ENCODE measurements at places on chromosomes 5 and 9.

GRCh38 chr9:3957306-3957705 is 342.6 kb downstream of the GLIS3 start:
- DNase-seq = no peak

- peak; percentile 52 for DNase-seq
These were observed 180.0 kb upstream of the IL12B start for GRCh38 chr5:159510282-159510681.

DNA sequence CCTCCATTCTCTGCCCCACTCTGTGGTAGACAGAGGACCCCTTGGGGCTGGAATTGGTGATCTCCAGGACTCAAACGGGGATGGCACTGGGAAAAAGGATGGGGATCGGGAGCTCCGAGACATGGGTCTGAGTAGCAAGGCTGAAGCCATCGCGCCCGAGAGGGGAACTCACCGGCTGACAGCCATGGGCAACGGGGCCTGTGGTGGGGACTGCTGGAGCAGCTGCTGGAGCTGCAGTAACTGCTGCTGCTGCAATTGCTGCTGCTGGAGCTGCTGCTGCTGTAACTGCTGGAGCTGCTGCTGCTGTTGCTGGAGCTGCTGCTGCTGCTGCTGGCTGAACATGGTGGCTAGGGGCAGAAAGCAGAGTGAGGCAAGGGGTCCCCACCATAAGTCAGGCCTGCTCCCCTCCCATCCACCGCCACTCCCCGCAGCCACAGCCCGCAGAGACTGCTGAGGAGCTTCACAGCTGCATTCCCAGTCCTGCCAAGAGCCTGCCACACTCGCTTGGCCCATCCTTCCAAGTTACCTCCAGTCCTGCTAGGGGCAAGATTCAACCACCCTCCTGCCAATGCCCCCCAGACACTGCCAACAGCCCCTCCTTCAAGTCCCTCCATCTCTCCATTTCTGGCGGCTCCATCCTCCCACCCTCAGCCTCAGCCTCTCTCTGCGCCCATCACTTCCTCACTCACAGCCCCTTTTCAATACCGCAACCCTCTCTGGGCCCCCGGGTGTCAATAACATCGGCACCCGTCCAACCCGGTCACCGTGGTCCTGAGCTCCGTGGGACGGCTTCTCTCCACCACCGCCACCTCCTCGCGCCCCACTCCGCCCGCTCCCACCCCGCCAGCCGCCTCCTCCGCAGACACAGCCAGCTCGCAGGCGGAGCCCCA is 611 bp downstream of the CIZ1 start:
- no peak for DNase-seq

GRCh38 chr5:95690333-95690732 is 7.5 kb upstream of the SPATA9 start:
- DNase-seq = no peak

DNA sequence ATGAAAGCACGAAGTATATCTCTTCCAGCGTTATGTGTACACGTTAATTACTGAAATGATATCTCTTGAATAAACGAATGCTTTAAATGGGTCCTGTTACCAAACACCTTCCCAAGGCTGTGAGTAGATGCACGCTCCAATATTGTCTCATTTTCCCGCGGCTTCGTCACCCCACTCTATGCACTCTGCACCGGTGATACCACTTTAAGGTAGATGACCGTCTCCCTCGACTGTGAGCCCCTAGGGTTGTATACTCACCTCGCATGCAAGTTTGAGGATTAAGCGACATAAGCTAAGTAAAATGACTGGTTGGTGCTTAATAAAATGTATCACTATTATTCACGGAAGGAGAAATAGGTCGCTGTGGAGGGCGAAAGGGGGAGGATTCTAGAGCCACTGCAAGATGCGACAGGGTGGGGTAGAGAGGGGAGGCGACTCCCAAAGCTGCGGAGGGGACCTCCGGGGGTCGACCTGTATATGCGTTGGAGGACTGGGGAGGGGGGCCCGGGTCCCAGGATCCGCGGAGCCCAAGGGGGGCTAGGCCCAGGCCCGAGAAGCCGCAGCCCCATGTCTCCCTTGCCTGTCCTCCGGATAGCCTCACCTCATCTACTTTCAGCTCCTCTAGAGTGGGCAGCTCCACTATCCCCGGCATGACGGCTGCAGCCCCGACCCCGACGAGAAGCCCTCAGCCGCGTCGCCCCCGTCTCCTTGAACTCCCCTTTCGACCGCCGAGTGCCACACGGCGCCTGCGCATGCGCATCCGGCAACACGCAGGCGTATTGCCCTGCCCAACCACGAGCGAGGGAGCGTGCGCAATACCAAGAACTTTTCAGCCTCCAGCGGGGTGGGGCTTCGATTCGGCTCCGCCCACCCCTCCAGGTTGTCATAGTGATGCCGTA is at the start of the genes MORN5 and NDUFA8:
MORN5 (plus strand) TSS at position 883 of the 899 bp plus-strand sequence. CDS start 65 bp downstream, outside the sequence.
NDUFA8 (minus strand) TSS at position 754 of the 899 bp plus-strand sequence; CDS start at position 652, 102 bp downstream.
- DNase-seq = peak; percentile 94

DNA sequence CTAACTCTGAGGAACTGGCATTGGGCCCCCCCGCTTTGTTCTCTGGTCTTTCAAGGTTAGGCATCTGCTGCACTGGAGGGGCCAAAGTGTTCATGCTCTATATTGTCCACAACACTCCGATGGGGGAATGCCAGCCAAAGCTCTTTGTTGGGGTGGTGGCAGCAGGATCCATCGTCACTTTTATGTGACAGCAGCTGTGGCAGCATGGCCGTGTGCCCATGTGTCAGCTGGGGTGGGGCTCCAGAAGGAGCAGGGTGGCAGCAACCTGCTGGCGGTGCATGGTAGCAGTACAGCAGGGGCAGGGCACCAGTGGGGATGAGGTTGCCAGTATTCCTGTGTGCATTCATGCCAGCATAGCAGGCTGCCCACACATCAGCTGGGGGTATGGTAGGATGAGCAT is 28.2 kb downstream of the ITGA2 start:
- DNase-seq = no peak

- no peak for DNase-seq
These were observed 56.8 kb downstream of the SEMA4D start for GRCh38 chr9:89440951-89441654.

GRCh38 chr5:43661102-43661501 is 58.1 kb downstream of the NNT start:
- peak; percentile 72 for DNase-seq

DNA sequence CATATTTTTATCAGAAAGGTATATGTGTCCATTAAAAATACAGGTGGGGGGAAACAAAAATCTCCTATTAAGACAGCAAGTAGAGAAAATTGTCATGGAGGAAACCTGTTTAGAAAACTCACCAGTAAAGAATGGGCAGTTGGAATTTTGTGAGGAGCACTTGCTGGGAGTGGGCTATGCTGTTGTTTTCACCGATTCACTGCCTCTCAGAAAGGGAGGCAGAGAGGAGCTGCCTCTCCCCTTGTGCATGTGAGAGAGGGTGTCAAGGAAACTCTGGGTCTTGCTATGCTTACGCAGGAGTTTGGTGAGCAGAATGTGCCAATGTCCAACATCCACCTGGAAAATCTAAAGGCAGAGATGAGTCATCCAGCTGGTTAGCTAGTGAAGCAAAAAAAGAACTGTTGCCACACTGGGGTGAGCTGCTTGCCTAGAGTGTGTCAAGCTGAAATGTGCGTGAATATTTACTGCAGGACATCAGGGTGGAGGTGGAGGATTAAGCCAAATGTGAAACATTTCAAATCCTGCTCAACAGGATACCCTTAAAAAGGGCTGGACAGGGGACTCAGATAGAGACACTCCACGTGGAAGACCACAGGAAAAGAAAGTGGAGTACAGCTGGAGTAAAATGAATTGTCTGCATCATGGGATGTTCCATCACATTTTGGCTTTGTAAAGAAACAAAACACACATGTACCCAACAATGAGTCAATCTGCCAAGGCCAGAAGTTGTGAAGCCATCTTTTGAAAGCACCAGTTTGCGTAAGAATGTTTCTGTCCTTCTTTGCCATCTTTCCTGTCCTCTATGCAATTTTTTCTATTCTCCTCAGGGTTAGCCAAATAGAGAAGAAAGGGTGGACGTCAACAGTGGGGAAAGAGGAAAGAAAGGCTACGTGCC is 449.7 kb upstream of the MPDZ start:
- DNase-seq = peak; percentile 69

DNA sequence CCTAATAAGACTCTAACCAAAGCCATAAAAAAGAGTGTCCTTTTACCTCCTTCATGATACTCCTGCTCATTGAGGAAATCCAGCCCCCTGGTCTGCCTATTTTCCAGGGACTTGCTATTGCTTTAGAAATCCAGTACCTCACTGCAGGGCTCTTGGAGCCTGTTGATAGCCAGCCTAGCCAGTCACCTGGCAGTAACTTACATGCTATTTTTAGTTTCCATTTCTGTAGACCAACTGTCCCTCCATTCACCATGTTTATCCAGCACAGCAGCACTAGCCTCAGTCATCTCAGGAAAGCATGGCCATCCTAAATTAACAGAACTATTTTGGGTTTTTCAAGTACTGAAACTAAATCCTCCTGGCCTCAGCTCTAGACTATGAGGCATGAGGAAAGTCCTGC is 91.5 kb upstream of the PHF24 start:
- DNase-seq = no peak

- no peak for DNase-seq
These were observed 17.1 kb upstream of the NOTCH1 start for GRCh38 chr9:136562746-136563495.

- DNase-seq = no peak
These were observed 51.1 kb upstream of the ATP10B start for GRCh38 chr5:160903076-160903475.

DNA sequence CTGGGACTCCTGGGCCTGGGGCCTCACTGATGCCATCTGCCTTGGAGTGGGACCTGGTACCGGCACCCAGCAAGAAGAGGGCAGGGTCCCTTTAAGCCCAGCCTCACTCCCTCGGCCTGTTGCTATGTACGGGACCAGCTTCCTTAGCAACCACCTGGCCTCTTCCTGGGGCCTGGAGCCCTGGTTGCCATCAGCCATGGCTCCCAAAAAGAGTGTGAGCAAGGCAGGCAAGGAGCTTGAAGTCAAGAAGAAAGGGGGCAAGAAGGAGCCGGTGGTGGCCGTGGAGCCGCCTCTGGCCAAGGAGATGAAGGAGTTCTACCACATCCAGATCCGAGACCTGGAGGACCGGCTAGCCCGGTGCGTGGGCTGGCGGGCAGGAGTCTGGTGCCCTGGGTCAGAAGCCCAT is at the start of gene CFAP157:
CFAP157 (plus strand) TSS at position 153 of the 406 bp plus-strand sequence; CDS start at position 197, 44 bp downstream.
- DNase-seq = no peak

- DNase-seq = peak; percentile 43
These were observed 6.1 kb downstream of the ST6GALNAC4 start for GRCh38 chr9:127910613-127911205.

GRCh38 chr5:140690376-140690932 is 716 bp downstream of the HARS1 start:
- no peak for DNase-seq

Measured in fibroblast of mammary gland (primary cell).